ENCODE measurements at places on chromosomes 16 and 17.

DNA sequence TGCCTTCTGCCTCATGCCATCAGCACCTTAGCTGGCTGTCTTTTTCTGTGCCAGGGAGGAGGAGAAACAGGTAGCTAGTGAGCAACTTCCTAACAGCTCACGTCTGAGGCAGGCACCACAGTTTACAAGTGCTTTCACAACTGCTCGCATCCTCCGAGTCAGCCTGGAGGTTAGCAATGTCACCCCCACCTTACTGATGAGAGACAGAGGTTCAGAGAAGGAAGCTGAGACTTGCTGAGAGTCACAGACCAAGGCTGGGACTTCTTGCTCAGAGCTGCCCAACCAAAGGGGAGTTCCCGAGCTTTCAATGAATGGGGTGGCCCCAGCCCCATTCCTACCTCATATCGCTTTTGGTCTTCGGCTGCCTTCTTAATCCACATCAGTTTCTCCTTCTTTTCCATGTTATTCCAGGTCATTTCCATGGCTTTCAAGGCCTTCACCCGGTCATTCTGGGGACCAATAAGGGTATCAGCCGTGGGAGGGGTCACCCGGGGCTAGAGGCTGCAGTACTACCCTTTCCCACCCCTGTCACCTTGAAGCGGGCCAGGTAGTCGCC is 9.6 kb downstream of the UBTF start:
- DNase-seq, result no peak

GRCh38 chr16:14364386-14365199 is 265.5 kb downstream of the PARN start:
- peak; percentile 61 for DNase-seq

GRCh38 chr17:41910701-41911391 is 7.9 kb downstream of the ACLY start:
- DNase-seq, result no peak

DNA sequence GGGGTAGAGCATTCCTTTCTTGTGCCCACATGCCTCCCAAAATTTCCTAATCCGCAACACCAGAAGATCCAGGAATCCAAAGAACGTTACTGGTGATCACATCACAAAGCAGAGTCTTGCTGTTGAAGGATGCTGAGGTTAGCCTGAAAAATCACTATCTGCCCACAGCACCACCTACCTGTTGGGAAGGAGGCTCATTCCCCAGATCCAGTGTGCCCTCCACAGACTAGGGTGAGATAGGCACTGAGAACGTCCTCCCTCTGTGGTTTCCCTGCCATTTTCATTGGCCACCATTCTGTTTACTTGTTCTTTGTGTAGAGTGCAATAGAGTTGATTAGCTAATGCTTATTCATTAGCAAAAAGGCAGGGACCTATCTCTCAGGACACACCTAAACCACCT is 30.3 kb downstream of the RCVRN start:
- no peak for DNase-seq

GRCh38 chr16:81711657-81712319 is 67.3 kb upstream of the PLCG2 start:
- DNase-seq, result no peak

- no peak for DNase-seq
These were observed 504.2 kb upstream of the SALL1 start for GRCh38 chr16:51655249-51655648.

GRCh38 chr17:45101546-45101882 is 30.8 kb downstream of the PLCD3 start:
- DNase-seq, result no peak

DNA sequence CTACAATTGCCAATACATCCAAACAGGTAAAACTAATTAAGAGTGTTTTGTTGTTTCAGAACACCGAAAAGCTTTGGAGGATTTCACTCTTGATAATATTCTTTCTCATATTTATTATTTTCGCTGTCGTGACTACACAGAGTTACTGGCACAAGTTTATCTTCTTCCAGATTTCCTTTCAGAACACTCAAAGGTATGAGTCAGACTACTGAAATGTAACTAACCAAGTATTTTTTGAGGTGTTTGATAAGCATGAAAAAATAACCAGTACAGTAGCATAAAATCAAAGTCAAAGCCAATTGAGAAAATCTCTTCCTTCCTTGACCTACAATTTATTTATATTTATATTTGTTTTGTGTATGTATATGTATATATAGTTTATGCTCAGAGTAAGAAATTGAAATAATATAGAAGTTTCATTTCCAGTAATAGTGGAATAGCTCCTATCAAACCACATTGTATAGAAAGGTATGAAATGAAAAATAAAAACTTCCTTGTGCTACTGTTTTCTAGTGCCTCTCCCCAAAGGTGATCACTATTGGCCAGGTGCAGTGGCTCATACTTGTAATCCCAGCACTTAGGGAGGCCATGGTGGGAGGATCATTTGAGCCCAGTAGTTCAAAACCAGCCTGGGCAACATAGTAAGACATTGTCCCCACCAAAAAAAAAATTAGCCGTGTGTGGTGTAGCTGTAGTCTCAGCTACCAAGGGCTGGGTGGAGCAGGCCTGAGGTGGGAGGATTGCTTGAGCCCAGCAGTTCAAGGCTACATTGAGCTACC is 10.9 kb downstream of the RAD51C start:
- no peak for DNase-seq

- no peak for DNase-seq
These were observed 95.6 kb downstream of the STXBP4 start for GRCh38 chr17:55063885-55064874.

- no peak for DNase-seq
These were observed 11.7 kb downstream of the C1QTNF1 start for GRCh38 chr17:79035686-79036085.

DNA sequence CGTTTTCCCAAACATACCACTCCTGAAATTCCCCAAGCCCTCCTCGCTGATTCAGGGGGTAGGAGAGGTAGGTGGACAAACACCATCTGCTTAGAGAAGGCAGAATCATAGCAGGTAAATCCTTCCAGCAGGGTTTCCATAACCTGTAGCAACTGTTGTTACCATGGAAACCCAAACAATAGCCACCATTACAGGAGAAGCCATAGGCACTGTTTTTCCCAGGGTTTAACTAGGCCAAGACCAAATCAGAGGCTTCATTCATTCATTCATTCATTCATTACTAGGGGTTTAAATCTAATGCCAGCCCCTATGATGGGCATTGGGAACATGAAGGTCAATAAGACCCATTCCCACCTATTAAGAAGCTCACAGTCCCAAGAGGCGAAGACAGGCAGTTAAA is 25.5 kb upstream of the CIITA start:
- no peak for DNase-seq

DNA sequence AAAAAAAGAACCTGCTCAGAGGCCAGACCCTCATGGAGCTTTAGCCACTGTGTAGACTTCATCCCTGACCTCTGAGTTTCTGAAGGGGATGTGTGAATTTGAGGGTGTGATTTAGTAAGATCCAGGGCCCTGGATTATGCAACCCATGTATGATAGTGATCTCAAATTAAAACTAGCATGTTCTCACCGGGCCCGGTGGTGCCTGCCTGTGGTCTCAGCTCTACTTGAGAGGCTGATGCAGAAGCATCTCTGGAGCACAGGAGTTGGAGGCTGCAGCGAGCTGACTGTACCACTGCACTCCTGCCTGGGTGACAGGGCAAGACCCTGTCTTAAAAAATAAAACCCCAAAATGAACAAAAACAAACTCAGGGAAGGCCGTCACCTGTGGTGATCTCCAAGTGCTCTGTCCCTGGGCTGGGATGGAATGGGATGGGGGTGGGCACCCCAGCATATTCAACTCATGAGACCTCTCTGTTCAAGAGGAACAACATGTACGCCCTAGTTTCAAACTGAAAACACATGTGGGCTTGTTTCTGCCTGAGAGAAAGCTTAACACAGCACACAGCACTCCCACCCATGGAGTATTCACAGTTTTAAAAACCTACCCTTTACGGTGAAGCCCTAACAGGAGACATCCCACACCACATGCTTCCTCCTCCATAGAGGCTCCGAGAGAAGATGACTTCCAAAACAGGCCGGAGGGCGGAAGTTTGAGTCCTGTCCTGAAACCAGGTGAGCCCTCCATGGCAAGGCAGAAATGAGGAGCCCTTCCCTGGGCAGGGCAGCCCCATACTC is 30.1 kb downstream of the GNPTG start:
- DNase-seq, result no peak

DNA sequence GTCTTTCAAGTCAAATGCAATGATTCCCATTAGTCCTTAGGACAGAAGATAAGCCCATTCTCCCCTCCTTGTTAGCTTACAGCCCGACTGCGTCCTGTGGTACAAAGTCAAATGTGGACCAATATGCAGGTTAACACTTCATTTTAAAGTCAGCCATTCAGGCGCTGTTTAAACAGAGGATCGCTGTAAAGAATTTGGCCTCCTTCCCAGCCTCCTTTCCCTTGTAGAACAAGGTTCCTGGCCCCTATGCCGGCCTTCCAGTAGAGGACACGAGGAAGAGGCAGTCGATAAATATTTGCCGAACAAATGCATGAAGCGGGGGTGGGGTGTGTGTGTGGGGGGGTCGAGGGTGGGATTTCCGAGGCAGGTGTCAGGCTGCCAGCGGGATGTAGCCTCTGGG is 4.3 kb downstream of the SDK2 start:
- DNase-seq, result no peak

- no peak for DNase-seq
These were observed 12.9 kb downstream of the ITGAX start for GRCh38 chr16:31367853-31368252.

GRCh38 chr17:82582213-82582612 is 62.7 kb downstream of the FOXK2 start:
- DNase-seq, result no peak

DNA sequence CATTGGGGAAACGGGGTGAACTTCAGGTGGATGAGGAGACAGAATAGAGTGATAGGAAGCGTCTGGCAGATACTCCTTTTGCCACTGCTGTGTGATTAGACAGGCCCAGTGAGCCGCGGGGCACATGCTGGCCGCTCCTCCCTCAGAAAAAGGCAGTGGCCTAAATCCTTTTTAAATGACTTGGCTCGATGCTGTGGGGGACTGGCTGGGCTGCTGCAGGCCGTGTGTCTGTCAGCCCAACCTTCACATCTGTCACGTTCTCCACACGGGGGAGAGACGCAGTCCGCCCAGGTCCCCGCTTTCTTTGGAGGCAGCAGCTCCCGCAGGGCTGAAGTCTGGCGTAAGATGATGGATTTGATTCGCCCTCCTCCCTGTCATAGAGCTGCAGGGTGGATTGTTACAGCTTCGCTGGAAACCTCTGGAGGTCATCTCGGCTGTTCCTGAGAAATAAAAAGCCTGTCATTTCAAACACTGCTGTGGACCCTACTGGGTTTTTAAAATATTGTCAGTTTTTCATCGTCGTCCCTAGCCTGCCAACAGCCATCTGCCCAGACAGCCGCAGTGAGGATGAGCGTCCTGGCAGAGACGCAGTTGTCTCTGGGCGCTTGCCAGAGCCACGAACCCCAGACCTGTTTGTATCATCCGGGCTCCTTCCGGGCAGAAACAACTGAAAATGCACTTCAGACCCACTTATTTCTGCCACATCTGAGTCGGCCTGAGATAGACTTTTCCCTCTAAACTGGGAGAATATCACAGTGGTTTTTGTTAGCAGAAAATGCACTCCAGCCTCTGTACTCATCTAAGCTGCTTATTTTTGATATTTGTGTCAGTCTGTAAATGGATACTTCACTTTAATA is 7.0 kb upstream of the TMEM235 start:
- DNase-seq, result no peak

GRCh38 chr16:75502916-75503605 is 7.8 kb upstream of the CHST6 start:
- no peak for DNase-seq

DNA sequence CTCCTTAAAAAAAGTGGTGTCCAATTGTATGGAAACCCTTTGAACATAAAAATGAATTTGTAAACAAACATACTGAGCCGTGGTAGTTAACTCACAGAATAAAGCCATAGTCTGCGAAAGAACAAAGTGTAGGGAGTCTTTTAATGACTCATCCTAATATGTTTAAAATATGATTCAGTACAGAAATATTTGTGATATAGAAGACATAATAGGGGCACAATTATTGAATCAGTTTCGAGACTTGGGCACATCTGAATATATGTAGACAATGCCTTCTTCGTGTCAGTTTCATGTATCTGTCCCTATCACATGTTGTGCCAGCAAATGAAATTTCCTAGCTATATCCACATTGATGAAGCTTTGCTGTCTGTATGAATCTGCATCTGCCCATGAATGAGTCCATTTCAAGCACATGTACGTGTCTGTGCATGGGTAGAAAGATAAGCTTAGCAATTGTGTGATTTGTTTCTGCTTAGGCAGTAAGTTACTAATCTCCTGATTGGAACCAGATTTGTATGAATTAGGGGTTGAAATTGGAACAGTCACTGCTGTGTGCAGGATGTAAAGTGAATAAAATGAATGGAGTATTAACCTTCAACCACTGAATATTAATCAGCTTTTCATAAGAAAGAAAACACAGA is 112.5 kb upstream of the SOX9 start:
- no peak for DNase-seq

DNA sequence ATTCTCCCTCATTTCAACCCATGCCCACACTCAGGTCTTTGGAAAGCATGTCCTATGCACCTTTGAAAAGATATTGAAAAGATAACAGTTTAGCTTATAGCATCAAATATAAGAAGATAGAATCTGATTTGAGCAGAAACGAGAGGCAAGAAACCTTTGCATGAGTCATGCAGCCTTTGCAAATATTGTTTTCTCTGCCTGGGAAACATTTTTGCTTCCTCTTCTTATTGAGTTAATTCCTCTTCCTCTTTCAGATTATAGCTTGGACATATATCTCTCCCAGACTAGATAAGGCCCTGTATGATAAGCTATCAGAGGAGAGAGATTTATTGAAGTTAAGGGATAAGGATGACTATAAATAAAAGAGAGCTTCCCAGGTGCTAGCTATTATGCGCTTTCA is 46.1 kb upstream of the KCNJ2 start:
- no peak for DNase-seq

DNA sequence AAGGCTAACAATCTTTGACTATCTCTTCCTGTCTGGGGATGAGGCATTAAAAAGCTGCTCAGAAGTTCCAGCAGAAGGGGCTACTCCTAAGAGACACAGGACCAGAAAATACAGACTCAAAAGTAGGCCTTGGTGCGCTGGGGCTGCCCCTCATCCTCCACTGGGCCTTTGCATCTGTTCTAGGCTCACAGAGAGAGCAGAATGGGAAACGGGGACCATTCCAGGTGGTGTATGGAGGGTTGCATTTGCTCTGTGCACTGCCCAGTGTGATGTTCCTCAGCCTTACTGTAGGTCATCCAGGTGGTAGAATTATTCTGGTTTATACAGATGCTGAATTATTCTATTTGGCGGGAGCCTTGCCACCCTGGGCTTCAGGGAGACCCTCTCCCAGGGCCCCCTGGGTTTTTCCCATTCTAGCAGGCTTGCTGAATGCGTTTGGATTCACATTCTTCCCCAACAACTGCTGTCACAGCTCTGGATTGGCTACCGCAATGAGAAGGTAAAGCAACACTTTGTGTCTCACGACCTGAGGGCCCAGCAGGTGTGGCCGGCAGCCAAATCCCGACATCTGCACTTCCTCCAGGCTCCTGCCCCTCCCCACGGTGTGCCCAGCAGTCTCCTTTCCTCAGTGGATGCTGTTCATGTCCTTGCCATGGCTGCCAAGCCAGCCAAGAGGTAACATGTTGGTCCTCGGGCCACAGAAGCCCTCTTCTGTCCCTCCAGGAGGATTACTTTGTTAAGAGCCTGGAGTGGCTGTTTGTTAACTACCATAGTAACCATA is 25.0 kb upstream of the ZNHIT3 start:
- DNase-seq, result no peak

- no peak for DNase-seq
These were observed 3.1 kb downstream of the BANP start for GRCh38 chr16:87954361-87954760.
